ENCODE measurements at places on chromosomes 6 and 20.

DNA sequence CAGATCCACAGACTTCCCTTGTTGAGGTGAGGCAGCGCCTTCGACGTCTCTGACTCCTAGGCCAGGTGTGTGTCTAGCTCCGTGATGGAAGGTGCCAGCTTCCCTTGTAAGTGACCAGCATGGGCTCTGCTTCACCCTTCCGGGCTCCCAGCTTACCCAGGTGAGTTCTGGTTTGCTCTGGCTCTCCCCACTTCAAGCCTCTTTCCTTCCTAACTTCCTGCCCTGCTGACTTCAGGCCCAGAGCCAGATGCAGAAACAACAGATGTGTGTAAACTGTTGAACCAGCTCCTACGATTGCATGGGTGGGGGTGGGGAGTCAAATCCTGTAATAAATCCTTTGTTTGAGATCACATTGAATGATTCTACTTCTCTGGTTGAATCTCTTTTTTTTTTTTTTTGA lies 51.6 kb upstream of the BMP6 start:
- DNase-seq = no peak
- H3K4me3 ChIP-seq = no peak overlapping the region

DNA sequence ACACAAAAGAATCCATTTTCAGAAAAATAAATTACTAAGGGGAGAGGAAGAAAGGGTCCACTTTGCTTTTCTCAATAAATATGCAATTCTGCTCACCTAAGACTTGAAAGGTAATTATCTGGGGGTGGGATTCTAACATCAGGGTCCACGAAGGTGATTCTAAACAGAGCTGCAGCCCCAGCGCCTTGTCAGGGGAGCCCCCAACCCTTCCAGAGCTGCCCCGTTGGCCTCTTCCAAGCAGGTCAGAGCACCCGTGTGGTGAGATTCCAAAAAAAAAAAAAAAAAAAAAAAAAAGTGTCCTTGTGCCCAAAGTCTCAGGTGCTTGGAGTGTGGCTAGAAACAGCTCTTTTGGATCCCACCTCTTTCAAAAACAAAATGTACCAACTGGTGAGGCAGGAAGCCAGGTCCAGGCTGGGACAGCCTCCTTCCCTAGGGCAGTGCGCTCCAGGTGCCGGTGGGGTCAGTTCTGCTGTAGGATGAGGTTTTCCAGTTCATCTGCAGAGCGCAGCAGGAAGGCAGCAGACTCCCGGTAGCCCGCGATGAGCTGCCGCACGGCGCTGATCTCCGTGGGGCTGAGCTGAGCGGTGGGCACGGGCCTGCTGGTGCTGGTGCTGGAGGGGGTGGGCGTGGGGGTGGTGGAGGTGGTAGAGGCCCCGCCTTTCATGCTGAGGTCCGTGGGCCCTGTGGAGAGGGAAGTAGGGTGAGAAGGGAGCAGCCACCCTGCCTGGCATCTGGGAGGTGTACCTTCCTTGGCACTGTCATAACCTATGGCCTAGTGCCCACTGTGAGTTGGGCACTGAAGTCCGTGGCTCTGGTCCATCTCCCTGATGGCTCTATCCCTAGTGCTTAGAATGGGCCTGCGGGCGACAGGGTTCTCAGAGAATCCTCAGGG lies 89.3 kb downstream of the ASXL1 start:
- H3K4me1 ChIP-seq = peaks cover 74% of the 10 kb centered on the region
- H3K4me3 ChIP-seq = peak overlapping the region; percentile 72
- peak overlapping the region; percentile 77 for H3K27ac ChIP-seq
- peaks cover 28% of the 10 kb centered on the region for H3K27me3 ChIP-seq
- DNase-seq = no peak

GRCh38 chr6:135411339-135411738 lies 86.2 kb downstream of the AHI1 start:
- H3K27me3 ChIP-seq = no peaks in the 10 kb centered on the region
- H3K36me3 ChIP-seq = no peaks in the 10 kb centered on the region
- peaks cover 5% of the 10 kb centered on the region for H3K4me1 ChIP-seq
- no peak for DNase-seq
- H3K27ac ChIP-seq = no peak overlapping the region

- no peaks in the 10 kb centered on the region for H3K27me3 ChIP-seq
- H3K4me1 ChIP-seq = no peaks in the 10 kb centered on the region
- DNase-seq = no peak
- H3K36me3 ChIP-seq = no peaks in the 10 kb centered on the region
These were observed 94.0 kb upstream of the PHACTR1 start for GRCh38 chr6:12622566-12622965.

DNA sequence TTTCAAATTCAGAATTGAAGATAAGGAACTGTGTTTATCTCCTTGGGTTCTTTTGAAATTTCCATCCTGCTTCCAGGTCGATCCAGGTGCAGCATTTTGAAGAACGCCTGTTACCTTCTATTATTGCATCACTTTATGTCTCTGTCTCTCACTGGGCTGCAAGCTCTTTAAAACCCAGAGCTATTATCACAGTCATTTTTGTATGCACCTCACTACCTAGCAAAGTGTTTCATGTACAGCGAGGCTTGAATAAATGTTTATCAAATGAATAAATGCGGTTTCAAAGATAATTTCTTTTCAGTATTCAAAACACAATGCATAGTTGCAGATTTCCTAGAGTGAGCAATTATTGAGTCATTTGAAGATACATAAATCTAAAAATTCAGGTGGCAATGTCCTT lies 34.2 kb downstream of the GFOD1 start:
- H3K27ac ChIP-seq = no peak overlapping the region
- H3K36me3 ChIP-seq = peaks cover 35% of the 10 kb centered on the region
- H3K4me1 ChIP-seq = peaks cover 36% of the 10 kb centered on the region

DNA sequence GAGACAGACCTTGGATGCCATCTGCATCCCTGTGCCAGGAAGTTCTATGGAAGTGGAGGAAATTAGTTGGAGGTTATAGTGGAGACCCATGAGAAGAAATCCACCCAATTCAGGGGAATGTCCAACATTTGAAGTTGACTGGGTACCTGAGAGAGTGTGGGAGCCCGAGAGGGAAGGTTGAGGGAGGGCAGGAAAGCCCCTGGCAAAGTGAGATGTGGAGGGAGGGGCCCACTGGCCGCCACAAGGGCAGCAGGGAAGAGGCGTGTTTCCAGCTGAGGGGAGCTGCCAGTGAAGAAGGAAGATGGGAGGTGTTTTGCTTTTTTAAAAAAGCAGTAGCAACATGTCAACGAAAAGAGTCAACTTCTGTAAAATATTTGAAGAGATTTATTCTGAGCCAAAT lies 16.3 kb upstream of the SERPINB9 start:
- H3K27ac ChIP-seq = no peak overlapping the region
- H3K4me3 ChIP-seq = no peak overlapping the region
- H3K36me3 ChIP-seq = no peaks in the 10 kb centered on the region
- peaks cover 10% of the 10 kb centered on the region for H3K27me3 ChIP-seq

- H3K4me3 ChIP-seq = no peak overlapping the region
- H3K36me3 ChIP-seq = no peaks in the 10 kb centered on the region
- peaks cover 15% of the 10 kb centered on the region for H3K4me1 ChIP-seq
- peaks cover 8% of the 10 kb centered on the region for H3K27me3 ChIP-seq
- no peak overlapping the region for H3K27ac ChIP-seq
- no peak for DNase-seq
These were observed 40.2 kb upstream of the LRFN2 start for GRCh38 chr6:40627316-40627715.

DNA sequence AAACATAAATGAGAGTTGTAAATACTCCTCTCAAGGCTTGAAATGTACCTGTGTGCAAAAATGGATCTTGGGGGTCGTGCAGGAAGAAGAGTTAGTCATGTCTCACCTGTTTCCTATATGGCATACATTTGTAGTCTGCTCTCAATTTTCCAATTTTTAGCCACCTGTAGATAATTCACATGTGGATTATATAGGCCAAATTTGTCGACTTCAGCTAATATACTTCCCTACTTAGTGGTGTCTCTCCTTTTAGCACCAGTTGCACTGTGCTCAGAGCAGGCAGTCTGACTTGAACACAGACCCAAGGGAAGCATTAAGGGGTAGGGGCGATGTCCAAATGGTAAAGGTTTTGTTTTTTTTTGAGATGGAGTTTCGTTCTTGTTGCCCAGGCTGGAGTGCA lies 1.9 kb downstream of the RBM24 start:
- peaks cover 10% of the 10 kb centered on the region for H3K27me3 ChIP-seq
- H3K4me1 ChIP-seq = peaks cover 11% of the 10 kb centered on the region
- DNase-seq = no peak
- H3K36me3 ChIP-seq = peaks cover 10% of the 10 kb centered on the region
- H3K4me3 ChIP-seq = peak overlapping the region; percentile 98
- peak overlapping the region; percentile 93 for H3K27ac ChIP-seq

DNA sequence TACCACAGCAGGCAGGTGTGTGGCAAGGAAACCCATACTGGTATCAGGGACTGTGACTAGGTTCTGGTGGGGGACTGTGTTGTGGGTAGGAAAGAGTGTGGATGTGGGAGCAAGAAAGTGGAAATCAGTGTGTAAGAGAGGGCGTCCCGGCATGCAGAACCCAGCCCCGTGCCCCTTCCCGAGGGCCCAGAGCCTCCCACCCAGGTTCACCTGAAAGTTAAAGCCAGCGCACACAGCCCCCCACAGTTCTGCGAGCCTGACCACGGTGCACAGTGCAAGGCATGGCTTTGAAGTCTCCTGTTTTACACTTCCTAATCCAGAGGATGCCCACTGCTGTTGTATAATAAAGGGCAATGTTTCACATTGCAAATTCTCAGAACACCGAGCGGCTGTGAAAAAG lies 22.7 kb downstream of the MAFB start:
- no peak overlapping the region for H3K4me3 ChIP-seq
- H3K27me3 ChIP-seq = peaks cover 5% of the 10 kb centered on the region
- H3K4me1 ChIP-seq = no peaks in the 10 kb centered on the region
- no peak for DNase-seq
- H3K36me3 ChIP-seq = peaks cover 5% of the 10 kb centered on the region

DNA sequence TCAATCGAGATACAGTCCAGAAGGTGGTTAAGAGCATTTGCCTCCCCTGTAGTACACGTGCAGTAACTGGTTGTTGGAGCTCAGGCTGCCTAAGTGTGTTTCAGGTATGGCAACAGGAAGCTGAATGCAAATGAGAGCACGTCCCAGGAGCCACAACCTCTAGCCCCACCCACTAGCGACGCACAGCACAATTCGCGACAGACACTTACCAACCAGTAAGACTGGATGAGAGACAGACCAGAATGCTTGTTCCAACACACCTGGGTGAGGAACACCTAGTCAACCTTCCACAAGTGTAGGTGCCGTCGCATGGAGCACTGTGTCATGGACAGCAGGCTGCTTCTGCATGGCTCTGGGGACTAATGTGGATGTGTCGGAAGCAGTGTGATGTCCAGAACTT lies 7.2 kb upstream of the SERPINB1 start:
- H3K27me3 ChIP-seq = peaks cover 5% of the 10 kb centered on the region
- H3K4me3 ChIP-seq = no peak overlapping the region
- H3K4me1 ChIP-seq = peaks cover 22% of the 10 kb centered on the region
- peaks cover 2% of the 10 kb centered on the region for H3K36me3 ChIP-seq

- no peak overlapping the region for H3K4me3 ChIP-seq
- H3K4me1 ChIP-seq = no peaks in the 10 kb centered on the region
- H3K36me3 ChIP-seq = no peaks in the 10 kb centered on the region
- peaks cover 3% of the 10 kb centered on the region for H3K27me3 ChIP-seq
- DNase-seq = no peak
- no peak overlapping the region for H3K27ac ChIP-seq
These were observed 11.6 kb upstream of the ADAM33 start for GRCh38 chr20:3693376-3693775.

GRCh38 chr20:41746635-41747034 lies 128.5 kb upstream of the CHD6 start:
- no peak for DNase-seq
- peaks cover 8% of the 10 kb centered on the region for H3K36me3 ChIP-seq
- no peak overlapping the region for H3K27ac ChIP-seq
- H3K4me3 ChIP-seq = no peak overlapping the region
- H3K4me1 ChIP-seq = no peaks in the 10 kb centered on the region
- peaks cover 3% of the 10 kb centered on the region for H3K27me3 ChIP-seq

- no peaks in the 10 kb centered on the region for H3K36me3 ChIP-seq
- no peak overlapping the region for H3K27ac ChIP-seq
- no peak overlapping the region for H3K4me3 ChIP-seq
- H3K4me1 ChIP-seq = no peaks in the 10 kb centered on the region
- peaks cover 2% of the 10 kb centered on the region for H3K27me3 ChIP-seq
These were observed 96.9 kb downstream of the RFX6 start for GRCh38 chr6:116973976-116974375.

GRCh38 chr20:9137001-9137400 lies 68.1 kb downstream of the PLCB4 start:
- peaks cover 4% of the 10 kb centered on the region for H3K36me3 ChIP-seq
- H3K27me3 ChIP-seq = no peaks in the 10 kb centered on the region
- no peak for DNase-seq

- H3K36me3 ChIP-seq = no peaks in the 10 kb centered on the region
- H3K4me3 ChIP-seq = no peak overlapping the region
- H3K27me3 ChIP-seq = no peaks in the 10 kb centered on the region
- H3K4me1 ChIP-seq = peaks cover 3% of the 10 kb centered on the region
- H3K27ac ChIP-seq = no peak overlapping the region
- no peak for DNase-seq
These were observed 29.6 kb downstream of the CAP2 start for GRCh38 chr6:17423026-17423425.

- no peaks in the 10 kb centered on the region for H3K36me3 ChIP-seq
- no peak overlapping the region for H3K4me3 ChIP-seq
- no peak for DNase-seq
- peaks cover 7% of the 10 kb centered on the region for H3K27me3 ChIP-seq
These were observed 33.4 kb downstream of the SNX5 start for GRCh38 chr20:17935186-17935585.

DNA sequence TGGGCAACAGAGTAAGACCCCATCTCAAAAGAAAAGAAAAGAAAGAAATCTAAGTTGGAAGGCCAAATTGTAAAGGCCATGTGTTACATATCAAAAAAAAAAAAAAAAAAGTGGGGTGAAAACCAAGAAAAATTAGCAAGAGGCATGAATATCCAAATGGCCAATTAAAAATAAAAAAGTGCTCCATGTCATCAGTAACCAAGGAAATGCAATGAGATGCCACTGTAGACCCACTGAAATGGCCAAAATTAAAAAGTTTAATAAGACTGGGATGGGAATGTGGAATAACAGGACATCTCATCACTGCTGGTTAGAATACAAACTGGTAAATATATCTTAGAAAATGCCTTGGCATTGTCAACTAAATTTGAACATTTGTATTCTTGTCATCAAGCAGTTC lies 30.1 kb upstream of the BCLAF1 start:
- H3K4me3 ChIP-seq = no peak overlapping the region
- no peaks in the 10 kb centered on the region for H3K36me3 ChIP-seq
- no peaks in the 10 kb centered on the region for H3K4me1 ChIP-seq
- no peaks in the 10 kb centered on the region for H3K27me3 ChIP-seq

DNA sequence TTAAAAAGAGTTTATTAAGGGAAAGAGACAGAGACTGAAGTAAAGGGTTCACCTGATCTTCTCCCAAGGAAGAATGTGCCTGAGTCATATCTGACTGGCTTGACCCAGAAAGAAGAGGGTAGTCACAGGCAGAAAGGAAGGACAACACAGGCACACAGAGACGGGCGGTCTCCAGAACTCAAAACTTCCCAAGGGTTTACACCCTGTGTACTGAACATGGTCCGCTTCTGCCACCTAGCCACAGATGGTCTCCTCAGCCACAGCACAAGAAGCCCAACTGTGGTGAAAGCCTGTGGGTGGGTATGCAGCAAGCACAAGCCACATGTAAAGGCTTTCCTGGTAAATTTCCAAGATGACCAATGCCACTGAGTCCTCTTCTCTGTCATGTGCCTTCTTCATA lies 17.2 kb downstream of the UNC5CL start:
- no peak overlapping the region for H3K4me3 ChIP-seq
- peaks cover 2% of the 10 kb centered on the region for H3K27me3 ChIP-seq
- H3K27ac ChIP-seq = no peak overlapping the region
- no peak for DNase-seq
- H3K36me3 ChIP-seq = peaks cover 4% of the 10 kb centered on the region

- no peaks in the 10 kb centered on the region for H3K4me1 ChIP-seq
- DNase-seq = no peak
- no peaks in the 10 kb centered on the region for H3K27me3 ChIP-seq
- H3K27ac ChIP-seq = no peak overlapping the region
- H3K4me3 ChIP-seq = no peak overlapping the region
These were observed 99.8 kb upstream of the B3GAT2 start for GRCh38 chr6:71056656-71057055.
